ENCODE measurements at places on chromosomes 6 and 20. TPM values are rescaled to one million over a fixed set of nuclear protein-coding genes. Genes with fewer than 3 reads are reported as not detected.

DNA sequence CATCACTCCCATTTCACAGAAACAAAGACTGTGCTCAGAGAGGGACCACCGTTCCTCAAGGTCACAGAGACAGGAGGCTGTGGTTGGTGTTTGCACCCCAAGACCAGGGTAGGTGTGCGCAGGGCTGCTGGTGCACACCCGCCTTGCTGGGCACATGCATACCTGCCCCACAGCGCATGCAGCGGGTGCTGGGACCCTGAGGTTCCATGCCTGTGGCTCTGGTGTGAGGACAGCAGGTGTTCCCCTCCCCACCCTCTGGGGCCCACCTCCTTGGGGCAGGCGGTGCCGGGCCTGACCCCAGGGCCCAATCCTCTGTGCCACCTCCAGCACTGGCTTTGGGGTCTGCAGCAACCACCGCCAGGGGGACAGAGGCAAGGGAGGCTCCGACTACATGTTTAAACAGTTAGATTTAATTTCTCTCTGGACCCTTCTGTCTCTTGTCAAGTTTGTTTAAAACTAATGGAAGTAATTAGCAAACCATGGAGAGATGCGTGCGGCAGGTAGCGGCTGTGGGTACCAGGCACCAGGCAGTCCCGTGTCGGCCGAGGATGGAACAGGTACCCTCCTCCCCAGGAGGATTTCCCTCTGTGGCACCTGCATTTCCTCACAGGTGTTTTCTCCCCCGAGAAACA is 327.8 kb downstream of the TAF4 start:
- no peak for DNase-seq

- DNase-seq, result peak; percentile 12
Observed at GRCh38 chr6:57324538-57324937, 7.1 kb downstream of the PRIM2 start.

GRCh38 chr20:50625986-50626677 is 65.2 kb downstream of the RIPOR3 start:
- peak; percentile 62 for DNase-seq

DNA sequence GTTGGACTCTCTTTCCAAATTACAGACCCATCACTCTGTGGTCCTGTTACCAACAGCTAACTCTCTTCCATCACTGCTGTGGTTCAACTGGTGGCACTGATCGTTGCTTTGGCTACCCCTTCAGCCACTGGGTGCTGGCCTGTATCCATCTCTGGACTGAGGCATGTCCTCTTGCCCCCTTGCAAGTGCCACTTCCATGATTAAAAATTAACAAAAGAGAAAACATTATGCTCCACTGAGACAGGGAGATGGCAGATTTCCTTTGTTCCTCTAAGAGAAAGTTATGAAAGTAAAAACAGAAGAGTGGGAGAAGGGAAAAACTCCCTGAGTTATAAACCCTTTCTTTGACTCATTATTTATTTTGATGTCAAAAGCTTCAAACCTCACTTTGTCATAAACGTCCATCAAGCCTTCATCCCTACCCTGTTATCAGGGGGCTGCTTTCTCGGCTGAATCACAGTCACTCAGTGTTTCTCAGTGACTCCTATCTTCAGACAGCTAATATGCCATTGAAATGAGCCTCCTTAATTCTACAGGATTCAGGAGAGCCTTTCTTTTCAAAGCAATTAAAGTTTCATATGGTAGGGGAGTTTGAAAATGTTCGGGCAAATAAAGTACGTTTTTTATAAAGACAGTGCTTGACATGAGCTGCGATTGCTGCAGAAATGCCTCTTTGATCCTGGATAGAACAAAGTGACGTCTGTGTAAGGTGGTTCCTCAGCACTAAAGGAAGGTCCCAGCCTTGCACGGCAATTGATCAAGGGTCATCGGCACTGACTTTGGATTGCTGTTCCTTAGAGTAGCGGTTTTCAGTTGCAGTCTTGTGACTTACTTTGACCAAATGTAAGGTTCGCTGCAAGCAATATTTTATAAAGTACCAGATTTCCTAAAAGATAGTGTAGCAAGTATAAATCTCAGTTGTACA is 49.9 kb upstream of the PBOV1 start:
- DNase-seq, result no peak

DNA sequence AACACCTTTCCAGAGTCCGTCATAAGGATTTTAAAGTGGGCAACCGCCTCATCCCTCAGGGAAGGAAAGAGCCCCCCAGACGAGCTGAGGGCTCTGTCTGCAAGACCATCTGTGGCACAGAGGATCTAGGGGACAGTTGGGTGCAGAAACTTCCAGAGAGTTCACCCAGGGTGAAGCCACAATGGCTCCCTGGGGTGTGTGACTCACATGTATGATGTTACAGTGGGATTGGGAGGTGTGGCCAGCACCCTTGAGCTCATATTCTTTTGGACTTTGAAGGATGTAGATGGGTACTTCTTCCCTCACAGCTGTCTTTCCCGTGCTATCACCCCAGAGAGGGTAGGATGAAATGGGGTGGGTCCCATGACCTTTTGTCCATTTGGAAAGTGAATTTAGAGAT is 95.5 kb downstream of the NCR2 start:
- no peak for DNase-seq

- no peak for DNase-seq
Observed at GRCh38 chr6:16804546-16805242, 43.4 kb upstream of the ATXN1 start.

- no peak for DNase-seq
Observed at GRCh38 chr6:28839443-28840120, 84.2 kb downstream of the TRIM27 start.

DNA sequence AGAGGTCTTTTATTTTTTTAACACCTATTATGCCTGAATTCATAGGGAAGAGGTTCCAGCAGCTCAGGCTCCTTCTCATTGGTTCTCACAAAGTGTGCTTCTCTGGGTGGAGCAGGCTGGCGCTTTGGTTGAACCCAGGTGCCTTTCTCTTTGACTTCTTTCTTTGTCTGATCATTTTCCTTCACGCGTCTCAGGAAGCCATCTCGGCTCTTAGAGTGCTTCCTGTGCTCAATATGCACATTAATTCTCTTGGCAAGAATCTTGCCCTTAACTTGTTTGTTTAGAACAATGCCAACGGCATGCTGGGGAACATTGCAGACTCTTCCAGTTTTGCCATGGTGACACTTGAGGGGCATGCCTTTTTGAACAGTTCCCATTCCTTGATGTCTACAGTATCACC is 44.2 kb upstream of the RNF24 start:
- no peak for DNase-seq

The CST1 gene
- total RNA-seq, result not detected

The BFSP1 gene
- total RNA-seq, result 0.54 TPM

The NKX2-4 gene
- not detected for total RNA-seq

The PREX1 gene
- total RNA-seq, result 92.6 TPM

The MYB gene
- 250 TPM for total RNA-seq

The MATN4 gene
- under 0.01 TPM for total RNA-seq

The NKAIN4 gene
- not detected for total RNA-seq
